Thoracic aorta (tissue), 2 donors: ENCODE measurements at places on chromosomes 12 and 14.

- no peak for DNase-seq
Observed at GRCh38 chr14:39025250-39025809, 77.7 kb downstream of the SEC23A start.

- DNase-seq, result no peak
Observed at GRCh38 chr12:56040963-56041551, 661 bp upstream of the RPS26 start.

- no peak for DNase-seq
Observed at GRCh38 chr12:104603545-104603973, 146.8 kb downstream of the CHST11 start.

DNA sequence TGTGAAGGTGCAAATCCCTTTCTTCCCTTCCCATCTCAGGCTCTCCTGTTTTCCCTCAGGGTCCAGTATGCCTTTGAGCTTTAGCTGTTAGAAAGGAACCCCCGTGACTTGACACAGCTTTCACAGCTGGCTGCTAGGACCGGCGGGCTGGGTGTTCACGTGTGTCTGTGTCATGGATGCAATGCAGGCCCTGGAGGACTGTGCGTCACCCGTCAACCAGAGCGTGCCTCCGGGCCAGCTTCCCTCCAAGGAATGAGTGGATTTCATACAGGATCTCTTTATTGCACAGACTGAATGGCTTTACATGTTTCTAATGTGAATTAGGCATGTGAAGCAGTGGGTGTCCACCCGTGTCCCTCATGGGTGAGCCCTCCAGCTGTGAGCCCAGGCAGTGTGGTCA lies 77.4 kb downstream of the AACS start:
- no peak for DNase-seq

DNA sequence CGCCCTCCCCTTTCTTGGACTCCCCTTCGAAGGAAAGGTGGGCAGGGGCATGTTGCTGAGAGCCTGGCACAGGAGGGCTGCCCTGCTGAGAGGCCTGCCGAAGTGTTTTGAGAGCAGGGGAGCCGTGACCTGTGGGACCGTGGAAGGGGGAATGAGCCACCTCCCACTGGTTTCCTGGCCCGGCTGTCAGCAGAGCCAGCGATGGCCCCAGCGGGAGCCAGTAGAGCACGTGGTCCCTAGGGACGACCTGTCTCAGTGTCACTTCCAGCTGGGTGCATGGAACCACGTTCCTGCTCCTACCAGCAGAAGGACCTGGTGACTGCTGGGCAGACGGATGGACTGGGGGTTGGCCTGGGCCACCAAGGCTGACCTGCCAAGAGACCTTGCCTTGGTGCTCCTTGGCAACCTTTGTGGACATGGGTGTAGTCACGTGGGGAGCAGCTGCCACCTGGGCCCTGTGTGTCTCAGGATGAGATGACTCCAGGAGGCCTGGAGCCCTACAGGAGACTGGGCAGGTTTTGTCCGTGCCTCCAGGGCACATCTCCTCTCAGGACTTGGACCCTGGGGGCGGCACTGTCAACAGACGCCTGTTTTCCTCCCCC lies 34.6 kb downstream of the BEGAIN start:
- no peak for DNase-seq
